ENCODE measurements at places on chromosomes 13 and 19.

DNA sequence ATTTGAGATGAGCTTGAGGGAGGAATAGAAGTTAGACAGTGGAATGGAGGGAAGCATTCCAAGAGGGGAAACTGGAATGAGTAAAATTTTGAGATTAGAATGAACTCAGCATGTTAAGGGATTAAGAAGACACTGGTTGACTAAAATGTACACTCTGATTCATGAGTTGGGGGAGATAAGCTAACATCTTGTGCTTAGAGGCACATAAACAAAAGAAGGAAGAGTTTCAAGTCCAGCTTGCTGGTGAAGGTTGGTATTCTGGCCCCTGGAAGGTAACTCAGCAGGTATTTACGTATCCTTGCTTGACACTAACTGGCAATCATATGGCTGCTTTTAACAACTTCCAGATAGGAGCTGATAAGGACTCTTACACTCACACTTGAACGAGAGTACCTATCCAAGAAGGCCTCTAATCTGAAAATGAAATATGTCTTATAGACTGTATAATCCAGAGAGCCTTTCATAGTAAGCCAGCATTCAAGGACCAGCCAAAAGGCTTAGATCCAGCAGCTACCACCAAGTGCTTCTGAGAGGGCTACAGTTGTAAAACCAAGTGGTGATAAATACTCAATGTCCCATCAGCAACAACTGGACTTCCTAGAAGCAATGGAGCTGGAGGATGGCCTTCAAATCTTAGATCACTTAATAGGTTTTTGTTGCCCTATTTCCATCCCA lies 149.7 kb upstream of the SERP2 start:
- no peaks in the 10 kb centered on the region for H3K36me3 ChIP-seq
- no peaks in the 10 kb centered on the region for H3K27me3 ChIP-seq
- no peak overlapping the region for H3K27ac ChIP-seq
- no peak overlapping the region for H3K4me3 ChIP-seq
- DNase-seq = no peak

DNA sequence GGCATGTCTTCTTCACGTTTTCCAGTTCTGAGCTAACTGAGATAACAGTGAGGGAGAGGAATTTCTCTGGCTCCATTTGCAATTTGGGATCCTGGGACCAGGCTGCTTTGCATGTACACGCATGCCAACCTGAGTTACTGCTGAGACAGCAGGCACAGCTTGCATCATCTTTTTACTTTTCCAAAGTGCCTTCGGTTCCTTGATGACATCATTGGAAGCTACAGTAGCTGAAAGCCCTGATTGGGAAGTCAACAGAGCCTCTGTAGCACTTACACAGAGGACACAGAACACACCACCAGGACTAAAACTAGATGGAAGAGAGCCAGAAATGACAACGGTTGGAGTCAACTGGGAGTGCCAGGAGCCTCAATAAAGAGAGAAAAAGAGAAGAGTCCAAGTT lies 399.1 kb upstream of the GPC6 start:
- H3K4me3 ChIP-seq = no peak overlapping the region
- no peaks in the 10 kb centered on the region for H3K36me3 ChIP-seq
- H3K27me3 ChIP-seq = no peaks in the 10 kb centered on the region
- no peak overlapping the region for H3K27ac ChIP-seq

GRCh38 chr19:5536337-5536894 lies 31.3 kb downstream of the TINCR start:
- H3K27ac ChIP-seq = no peak overlapping the region
- H3K4me1 ChIP-seq = no peaks in the 10 kb centered on the region
- DNase-seq = no peak

DNA sequence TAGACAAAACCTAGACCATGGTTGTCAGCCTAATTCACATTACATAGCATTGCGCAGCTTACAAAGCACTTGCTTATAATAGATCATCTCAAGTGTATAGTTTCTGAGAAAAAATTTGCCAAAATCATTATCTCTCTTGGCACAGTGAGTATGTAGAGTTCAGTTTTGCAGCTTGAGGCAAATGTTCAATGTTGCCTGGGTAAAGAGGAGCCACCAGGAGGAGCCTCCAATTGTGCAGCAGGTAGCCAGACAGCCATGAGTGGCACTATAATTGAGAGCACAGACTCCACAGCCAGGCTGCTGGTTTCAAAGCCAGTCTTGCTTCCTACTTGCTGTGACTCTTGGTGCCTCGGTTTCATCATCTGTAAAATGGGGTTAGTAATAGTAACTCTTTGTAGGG lies 24.0 kb upstream of the OLFM4 start:
- DNase-seq = no peak
- H3K27ac ChIP-seq = no peak overlapping the region
- peaks cover 3% of the 10 kb centered on the region for H3K27me3 ChIP-seq
- H3K4me3 ChIP-seq = no peak overlapping the region
- no peaks in the 10 kb centered on the region for H3K36me3 ChIP-seq

GRCh38 chr19:10155839-10156238 lies 36.1 kb upstream of the EIF3G start:
- no peak overlapping the region for H3K4me3 ChIP-seq
- no peak overlapping the region for H3K27ac ChIP-seq
- H3K27me3 ChIP-seq = no peaks in the 10 kb centered on the region

DNA sequence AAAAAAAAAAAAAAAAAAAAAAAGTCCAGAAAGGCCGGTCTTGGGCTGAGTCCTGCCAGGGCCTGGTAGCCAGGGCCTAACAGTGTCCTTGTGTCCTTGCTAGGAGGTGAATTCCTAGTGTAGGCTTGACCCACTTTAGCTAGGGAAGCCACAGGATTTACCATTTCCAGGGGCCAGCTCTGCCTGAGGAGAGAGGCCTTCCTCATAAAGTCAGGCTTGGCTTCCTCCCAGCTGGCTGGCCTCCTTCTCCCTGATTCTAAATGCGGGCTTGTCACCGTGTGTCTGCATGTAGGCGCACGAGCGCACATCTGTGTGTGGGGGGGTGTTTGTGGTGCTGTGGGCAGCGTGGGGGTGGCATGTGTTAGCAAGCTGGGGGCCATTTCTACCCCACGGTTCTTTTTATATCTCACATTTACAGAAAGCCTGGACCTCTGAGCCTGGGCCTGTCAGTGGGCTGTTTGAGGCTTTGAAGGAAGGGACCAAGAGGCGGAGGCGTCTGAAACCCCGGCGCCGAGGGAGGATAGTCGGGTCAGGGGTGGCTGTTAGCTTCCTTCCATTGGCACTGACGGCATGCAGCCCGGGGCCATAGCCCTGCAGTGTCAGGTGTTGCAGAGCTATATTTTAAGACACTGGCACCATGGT lies 31.7 kb downstream of the IER2 start:
- peaks cover 28% of the 10 kb centered on the region for H3K4me1 ChIP-seq
- peak overlapping the region; percentile 37 for H3K4me3 ChIP-seq
- H3K27ac ChIP-seq = peak overlapping the region; percentile 86
- no peaks in the 10 kb centered on the region for H3K27me3 ChIP-seq
- peak; percentile 86 for DNase-seq

GRCh38 chr19:38233740-38234251 lies 9.8 kb upstream of the DPF1 start:
- H3K36me3 ChIP-seq = no peaks in the 10 kb centered on the region
- H3K4me1 ChIP-seq = no peaks in the 10 kb centered on the region
- H3K27ac ChIP-seq = no peak overlapping the region
- peaks cover 15% of the 10 kb centered on the region for H3K27me3 ChIP-seq
- H3K4me3 ChIP-seq = no peak overlapping the region
- peak; percentile 92 for DNase-seq

- no peaks in the 10 kb centered on the region for H3K27me3 ChIP-seq
- peaks cover 80% of the 10 kb centered on the region for H3K36me3 ChIP-seq
- DNase-seq = no peak
- peak overlapping the region; percentile 80 for H3K27ac ChIP-seq
Observed at GRCh38 chr13:46134961-46135522, 30.2 kb upstream of the CPB2 start.

DNA sequence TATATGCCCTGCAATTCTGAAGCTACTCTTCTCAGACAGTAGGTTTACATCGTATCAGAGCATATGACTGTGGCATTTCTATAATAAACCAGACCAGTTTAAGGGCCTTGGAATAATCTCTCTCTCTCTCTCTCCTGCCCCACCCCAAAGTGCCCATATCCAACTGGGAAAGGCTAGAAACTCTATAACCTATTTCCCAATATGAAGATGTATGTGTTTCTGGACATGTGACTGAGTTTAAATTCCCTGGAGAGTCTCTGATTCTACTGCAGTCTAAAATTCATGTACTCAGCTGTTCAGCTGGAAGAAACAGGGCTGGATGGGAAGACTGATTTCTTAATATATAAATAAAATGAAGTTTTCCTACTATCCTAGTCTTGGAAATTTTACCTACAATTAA lies 91.9 kb upstream of the MBNL2 start:
- H3K27ac ChIP-seq = no peak overlapping the region
- peaks cover 17% of the 10 kb centered on the region for H3K4me1 ChIP-seq
- H3K4me3 ChIP-seq = no peak overlapping the region
- no peak for DNase-seq
- H3K27me3 ChIP-seq = peaks cover 6% of the 10 kb centered on the region
- no peaks in the 10 kb centered on the region for H3K36me3 ChIP-seq

DNA sequence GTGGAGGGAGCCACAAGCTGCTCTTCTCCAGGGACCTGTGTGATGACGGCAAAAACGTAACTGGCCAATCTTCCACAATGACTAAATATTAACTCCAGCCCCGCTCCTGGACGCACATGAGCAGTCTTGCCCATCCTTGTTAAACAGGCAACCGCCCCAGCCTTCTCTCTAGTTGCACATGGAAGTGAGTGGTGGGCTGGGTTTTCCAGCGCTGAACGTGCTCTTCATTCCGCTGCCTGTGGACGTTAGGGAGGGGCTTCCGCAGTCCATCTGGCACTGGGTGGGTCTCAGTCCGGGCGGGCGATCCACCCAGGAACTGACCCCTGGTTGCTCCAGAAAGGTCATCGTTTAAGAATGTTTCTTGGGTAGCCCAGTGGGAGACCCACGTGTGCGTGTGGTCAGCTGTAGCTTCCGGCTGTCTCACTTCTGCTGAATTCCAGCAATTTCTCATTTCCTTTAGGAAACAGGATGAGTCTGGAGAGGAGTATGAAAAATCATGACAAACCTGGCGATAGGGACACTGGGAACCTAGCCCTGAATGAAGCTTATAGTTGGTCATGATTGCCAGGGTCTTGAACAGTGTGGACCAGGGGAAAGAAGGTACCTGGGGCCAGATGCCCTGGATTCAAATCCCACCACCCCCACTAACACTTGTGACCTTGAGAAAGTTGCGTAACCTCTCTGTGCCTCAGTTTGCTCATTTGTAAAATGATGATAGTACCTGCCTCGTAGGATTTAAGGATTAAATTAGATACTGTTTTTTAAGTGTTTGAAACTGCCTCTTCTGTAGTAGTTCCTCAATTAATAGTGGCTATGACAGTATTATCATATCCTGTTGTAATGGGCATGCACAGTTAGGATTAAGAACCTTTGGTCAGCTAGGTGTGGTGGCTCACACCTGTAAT lies 92.6 kb downstream of the SIPA1L3 start:
- H3K27ac ChIP-seq = no peak overlapping the region
- H3K36me3 ChIP-seq = peaks cover 6% of the 10 kb centered on the region
- H3K4me1 ChIP-seq = peaks cover 3% of the 10 kb centered on the region
- H3K4me3 ChIP-seq = no peak overlapping the region
- DNase-seq = no peak

DNA sequence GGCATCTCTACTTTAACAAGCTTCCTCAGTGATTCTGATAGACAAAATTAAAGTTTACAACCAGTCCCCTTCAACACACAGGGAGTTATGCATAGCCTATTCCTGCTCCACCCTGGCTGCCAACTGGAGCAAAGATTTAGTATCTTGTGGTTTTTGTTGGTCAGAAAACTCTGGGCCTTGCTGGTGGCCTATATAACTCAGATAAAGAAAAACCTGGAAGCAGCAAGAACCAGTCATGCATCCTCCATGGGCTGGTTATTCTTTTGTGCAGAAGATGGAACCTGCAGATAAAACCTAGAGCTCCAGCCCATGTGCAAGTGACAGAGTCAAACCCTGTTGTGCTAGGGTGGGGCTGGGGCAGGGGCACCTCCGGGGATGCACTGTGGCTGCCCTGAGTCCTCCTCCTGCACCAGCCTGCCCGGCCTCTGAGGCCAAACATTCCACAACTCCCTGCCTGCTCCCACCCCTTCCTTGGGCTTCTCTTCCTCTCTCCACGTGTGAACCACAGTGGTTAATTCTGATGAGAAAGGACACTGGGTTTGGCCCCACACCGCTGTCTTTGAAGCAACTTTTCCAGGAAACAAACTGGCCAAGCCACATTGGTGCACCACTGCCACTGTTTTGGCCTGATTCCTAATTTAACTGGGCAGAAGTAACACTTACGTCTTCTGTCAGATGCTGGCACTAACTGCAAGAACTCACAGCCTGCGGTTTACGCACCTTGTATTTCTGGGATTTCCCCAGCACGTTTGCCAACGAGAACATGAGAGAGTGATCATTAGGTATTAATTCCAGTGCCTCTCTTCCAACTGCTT lies 23.3 kb upstream of the GGACT start:
- peaks cover 13% of the 10 kb centered on the region for H3K36me3 ChIP-seq
- DNase-seq = no peak
- H3K4me3 ChIP-seq = no peak overlapping the region
- H3K27me3 ChIP-seq = no peaks in the 10 kb centered on the region
- H3K4me1 ChIP-seq = peaks cover 19% of the 10 kb centered on the region

GRCh38 chr19:30681162-30682100 lies 309.2 kb downstream of the ZNF536 start:
- H3K36me3 ChIP-seq = no peaks in the 10 kb centered on the region
- no peak overlapping the region for H3K4me3 ChIP-seq
- DNase-seq = no peak
- no peak overlapping the region for H3K27ac ChIP-seq
- peaks cover 21% of the 10 kb centered on the region for H3K27me3 ChIP-seq

DNA sequence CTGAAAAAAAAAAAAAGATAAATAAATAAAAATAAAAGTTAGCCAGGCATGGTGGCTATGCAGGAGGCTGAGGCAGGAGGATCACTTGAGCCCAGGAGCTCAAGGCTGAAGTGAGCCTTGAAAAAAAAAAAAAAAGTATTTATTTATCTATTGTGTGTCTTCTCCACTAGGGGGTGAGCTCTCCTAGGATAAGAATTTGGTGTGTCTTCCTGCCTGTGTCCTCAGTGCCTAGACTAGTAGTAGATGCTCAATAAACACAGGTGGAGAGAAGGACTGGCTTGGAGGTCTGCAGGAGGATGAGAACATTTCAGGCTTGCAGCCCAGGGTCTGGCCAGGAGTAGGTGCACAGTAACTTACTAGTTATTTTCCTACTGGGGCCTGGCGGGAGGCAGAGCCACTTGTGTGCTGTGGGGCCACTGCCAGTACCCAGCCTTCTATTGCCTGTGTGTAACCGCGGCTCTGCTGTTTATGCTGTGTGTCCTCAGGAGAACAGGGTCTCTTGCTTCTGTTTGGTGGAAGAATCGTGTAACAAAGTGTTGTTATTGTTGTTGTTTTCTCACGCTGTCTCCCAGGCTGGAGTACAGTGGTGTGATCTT lies 5.4 kb downstream of the LMTK3 start:
- H3K27me3 ChIP-seq = no peaks in the 10 kb centered on the region
- H3K36me3 ChIP-seq = no peaks in the 10 kb centered on the region
- peak; percentile 20 for DNase-seq
- H3K4me1 ChIP-seq = peaks cover 17% of the 10 kb centered on the region
- H3K4me3 ChIP-seq = no peak overlapping the region

Measured in activated CD8-positive, alpha-beta T cell treated with anti-CD3 and anti-CD28 coated beads for 36 hours (primary cell).